ENCODE measurements at places on chromosomes 16 and 17.

GRCh38 chr16:86018487-86018886 lies 119.5 kb downstream of the IRF8 start:
- DNase-seq, result no peak

GRCh38 chr16:7378024-7378695 lies 45.5 kb downstream of the RBFOX1 start:
- DNase-seq, result no peak

- peak; percentile 32 for DNase-seq
These were observed 996 bp upstream of the CPNE2 start for GRCh38 chr16:57091200-57091974.

DNA sequence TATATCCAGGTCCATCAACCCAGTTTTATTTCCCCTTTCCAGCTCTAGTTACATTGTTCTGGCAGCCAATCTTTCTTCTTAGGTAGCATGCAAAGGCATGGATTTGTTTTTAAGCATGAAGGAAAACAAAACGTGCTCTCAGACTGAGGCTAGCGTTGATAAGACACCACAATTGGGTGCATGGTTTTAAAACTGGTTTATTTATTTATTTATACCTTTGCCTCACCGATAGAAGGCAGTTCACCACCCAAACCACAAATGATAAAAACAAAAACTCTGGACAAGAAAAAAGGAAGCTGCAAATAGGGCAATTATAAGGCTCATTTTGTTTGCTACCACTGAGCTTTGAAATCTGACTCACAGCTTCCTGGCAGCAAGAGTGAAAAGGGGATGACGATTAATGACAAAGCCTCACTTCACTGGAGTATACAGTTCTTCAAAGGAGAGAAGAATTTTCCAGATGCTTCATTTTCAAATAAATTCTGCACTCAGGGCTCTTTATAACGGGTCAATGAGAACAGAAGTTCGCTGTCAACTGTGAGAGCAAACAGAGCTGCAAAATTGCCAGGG lies 278.4 kb upstream of the IRX5 start:
- DNase-seq, result no peak

DNA sequence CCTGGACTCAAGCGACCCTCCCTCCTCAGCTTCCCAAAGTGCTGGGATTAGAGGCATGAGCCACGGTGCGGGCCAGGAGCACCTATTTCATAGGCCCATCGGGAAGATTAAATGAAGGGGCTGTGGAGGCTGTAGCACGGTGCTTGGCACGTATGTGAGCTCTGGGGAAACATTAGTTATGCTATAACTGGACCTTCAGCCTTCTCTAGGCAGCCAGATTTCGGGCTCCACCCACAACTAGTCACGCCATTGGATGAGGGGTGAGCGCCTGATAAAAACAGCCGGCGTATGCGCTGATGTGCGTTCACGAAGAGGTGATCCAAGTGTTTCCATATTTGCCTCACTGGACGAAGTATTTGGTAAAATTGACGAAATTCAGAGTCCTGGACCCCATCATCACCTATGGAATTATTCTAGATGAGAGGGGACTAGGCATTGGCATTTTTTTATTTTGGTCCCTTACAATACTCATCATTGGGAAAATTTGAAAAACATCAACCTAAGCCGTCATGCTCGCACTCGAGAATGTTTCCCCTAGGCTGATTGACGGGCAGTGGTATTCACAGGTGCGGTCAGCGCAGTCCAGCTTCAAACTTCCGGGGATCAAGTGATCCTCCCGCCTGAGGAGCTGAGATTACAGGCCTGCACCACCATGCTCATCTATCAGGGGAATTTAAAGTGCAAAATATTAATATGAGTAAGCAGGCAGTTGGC lies 1.8 kb upstream of the ANKRD11 start:
- DNase-seq, result no peak

DNA sequence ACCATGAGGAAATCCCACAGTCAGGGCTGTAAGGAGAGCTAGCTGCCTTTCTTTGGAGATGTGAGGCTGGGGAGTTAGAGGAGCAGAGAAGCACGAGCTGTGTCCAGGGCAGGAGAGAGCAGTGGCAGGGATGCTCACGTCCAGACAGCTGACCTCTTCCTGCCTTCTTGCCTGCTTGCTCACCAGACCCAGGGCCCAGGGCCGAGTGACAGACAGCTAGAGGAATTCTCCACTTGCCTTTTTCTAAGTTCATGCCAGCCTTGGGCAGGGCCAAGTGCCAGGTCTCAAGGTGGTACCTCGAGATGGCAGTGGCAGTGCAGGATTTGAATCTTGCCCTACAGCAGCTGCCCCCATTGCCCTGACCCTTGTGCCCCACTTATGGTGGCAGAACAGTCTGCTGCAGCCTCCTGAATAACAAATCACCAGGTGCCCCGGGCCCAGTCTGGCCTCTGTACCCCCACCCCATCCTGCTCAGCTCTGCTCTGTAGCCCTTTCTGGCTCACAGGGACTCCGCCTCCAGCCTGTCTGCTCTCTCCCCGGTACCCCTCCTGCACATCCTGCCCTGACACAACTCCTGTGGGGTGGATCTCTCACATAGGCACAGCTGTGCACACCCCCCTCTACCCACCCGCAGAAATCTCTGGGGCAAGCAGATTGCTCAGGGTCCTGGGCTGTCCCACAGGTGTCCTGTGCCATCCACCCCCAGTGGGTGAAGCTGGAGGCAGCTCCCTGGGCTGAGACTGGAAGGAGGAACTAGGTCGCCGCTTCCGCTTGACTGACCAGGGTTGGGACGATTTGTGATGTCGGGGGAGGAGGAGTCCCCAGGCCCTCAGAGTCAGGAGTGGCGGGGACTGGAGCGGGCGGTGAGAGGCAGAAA lies 25.9 kb downstream of the GRIN2C start:
- DNase-seq, result no peak

DNA sequence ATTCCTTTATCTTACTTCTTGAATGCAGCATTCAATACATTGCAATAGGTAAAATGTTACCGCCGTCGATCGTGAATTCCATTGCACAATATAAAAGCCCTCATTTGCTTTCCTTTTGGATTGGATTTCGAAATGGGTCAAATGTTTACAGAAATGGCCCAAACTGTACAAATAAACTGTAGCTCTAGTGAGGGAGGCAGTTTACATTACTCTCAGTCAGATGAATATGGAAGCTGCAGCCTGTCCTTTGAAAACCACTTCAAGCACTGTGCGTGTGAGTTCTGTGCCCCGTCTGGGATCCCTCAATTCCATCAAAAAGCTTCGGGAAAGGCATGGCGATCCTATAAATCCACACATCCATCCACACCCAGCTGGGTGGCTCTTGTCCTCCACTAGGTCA lies 258.6 kb upstream of the FOXF1 start:
- no peak for DNase-seq

GRCh38 chr16:4604401-4604800 lies 10.3 kb downstream of the UBALD1 start:
- DNase-seq, result no peak

GRCh38 chr17:58577696-58578095 lies 63.3 kb upstream of the MTMR4 start:
- peak; percentile 77 for DNase-seq

GRCh38 chr17:27466743-27467375 lies 10.6 kb downstream of the KSR1 start:
- DNase-seq, result no peak

- no peak for DNase-seq
These were observed 7.4 kb upstream of the EPX start for GRCh38 chr17:58184986-58185761.

GRCh38 chr17:68613739-68614298 lies 12.7 kb upstream of the FAM20A start:
- peak; percentile 62 for DNase-seq
